ENCODE measurements at places on chromosomes 2 and 18.

GRCh38 chr2:10078704-10079265 lies 1.4 kb downstream of the CYS1 start:
- no peak for DNase-seq

GRCh38 chr18:13500869-13501542 lies 225.4 kb downstream of the FAM210A start:
- DNase-seq = peak; percentile 71

DNA sequence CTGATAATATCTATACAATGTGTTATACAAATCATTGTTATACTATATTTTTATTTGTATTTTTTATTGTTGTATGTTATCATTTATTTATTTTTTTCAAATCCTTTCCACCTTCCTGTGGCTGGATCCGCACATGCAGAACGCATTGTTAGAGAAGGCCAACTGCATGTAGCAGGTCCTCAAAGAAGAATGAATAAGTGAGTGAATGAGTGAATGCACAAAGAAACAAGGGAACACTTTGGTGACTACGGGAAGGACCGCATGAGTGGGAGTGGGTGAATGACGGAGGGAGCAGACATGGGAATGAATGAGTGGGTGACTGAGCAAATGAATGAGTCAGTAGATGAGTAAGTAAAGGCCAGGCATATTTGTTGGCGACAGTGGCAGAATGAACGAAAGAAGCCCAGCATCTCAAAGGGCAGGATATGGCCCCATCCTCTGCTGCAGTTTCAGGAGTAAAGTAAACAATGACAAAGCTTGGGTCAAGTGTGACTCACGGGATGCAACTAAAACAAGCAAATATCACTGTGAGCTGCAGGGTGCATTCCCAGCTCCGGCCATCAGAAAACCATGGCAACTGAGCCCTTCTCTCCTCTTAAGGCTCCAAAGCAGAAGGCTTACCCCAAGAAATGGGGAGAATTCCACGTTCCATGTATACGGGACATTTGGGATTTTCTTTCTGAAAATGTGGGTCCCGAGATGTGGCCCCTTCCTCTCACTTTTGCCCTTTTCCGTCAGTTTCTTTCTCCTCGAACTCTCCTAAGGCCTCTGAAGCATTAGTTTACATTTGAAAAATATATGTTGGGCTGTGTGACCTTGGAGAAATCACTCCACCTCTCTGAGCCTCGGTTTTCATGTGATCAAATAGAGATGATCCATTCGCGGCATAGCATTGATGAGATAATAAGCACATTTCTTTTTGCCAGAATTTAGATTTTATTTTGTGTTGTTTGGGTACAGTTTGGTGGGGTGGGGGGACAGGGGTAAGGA lies 24.5 kb downstream of the KCNF1 start:
- peak; percentile 98 for DNase-seq

DNA sequence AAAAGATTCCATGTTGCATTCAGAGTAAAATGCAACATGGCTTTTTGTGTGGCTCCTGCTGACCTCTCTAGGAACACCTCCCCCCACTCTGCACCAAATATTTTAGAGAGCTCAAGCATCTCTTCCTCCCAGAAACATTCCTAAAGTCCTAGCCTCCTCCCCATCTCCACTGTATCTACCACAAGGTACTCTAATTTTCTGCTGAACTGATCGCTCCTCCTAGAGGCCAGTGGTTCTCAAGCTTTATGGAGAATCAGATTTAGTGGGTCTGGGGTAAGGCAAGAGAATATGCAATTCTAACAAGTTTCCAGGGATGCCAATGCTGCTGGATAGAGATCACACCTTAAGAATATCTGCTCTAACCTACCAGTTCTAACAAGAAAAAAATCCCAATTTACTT lies 89.5 kb upstream of the HNRNPA3 start:
- no peak for DNase-seq

GRCh38 chr2:46283693-46284092 lies 13.5 kb upstream of the EPAS1 start:
- no peak for DNase-seq

GRCh38 chr2:140383781-140384180 lies 1603.6 kb upstream of the NXPH2 start:
- DNase-seq = no peak

- DNase-seq = no peak
Observed at GRCh38 chr18:76613053-76613754, 118.2 kb upstream of the ZNF516 start.

GRCh38 chr2:120287183-120288015 lies 34.7 kb downstream of the RALB start:
- no peak for DNase-seq

DNA sequence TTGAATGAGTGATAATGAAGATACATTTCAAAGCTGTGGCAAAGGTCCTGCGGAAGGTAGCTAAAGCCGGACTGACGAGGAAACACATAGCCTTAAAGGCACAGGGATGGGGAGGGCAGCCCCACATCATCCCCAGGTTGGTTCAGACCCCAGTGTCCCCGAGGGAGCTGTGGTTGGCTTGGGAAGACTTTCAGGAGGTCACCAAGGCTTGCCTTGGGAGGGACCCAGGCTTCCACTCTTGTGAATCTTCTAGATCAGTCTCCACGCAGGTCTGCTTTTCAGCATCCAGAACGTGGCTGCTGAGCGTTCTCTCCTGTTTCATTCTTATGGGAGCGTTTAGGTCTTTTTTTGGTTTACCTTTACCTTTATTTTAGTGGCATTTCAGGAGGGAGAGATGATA lies 16.8 kb downstream of the KIF1A start:
- no peak for DNase-seq

DNA sequence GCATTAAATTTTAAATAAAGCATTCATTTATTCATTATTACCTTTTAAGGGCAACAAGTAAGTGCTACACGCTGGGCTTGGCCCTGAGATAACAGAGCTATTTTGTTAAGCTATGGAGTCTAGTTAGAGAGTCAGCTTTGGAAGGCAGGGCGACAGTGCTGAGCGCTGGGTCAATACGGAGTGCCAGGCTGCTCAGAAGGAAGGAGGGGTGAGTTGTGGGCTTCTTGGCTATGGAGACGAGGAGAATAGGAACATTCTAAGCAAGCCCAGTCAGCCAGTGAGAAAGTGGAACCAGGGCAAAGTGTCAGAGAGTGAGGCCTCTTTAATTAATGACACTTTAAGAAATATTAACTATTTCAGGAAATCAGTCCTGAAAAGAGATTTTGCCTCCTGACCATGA lies 288.4 kb downstream of the LRRTM1 start:
- DNase-seq = no peak

All from lung microvascular endothelial cell (primary cell).